Pancreas (tissue), 10 donors: ENCODE measurements at places on chromosomes 11 and 22. TPM values are rescaled to one million over a fixed set of nuclear protein-coding genes. Genes with fewer than 3 reads are reported as not detected.

GRCh38 chr11:18749681-18750319, 23.8 kb upstream of the IGSF22 start:
- no peak for DNase-seq

Gene CATSPERZ
- total RNA-seq = 0.51 TPM

DNA sequence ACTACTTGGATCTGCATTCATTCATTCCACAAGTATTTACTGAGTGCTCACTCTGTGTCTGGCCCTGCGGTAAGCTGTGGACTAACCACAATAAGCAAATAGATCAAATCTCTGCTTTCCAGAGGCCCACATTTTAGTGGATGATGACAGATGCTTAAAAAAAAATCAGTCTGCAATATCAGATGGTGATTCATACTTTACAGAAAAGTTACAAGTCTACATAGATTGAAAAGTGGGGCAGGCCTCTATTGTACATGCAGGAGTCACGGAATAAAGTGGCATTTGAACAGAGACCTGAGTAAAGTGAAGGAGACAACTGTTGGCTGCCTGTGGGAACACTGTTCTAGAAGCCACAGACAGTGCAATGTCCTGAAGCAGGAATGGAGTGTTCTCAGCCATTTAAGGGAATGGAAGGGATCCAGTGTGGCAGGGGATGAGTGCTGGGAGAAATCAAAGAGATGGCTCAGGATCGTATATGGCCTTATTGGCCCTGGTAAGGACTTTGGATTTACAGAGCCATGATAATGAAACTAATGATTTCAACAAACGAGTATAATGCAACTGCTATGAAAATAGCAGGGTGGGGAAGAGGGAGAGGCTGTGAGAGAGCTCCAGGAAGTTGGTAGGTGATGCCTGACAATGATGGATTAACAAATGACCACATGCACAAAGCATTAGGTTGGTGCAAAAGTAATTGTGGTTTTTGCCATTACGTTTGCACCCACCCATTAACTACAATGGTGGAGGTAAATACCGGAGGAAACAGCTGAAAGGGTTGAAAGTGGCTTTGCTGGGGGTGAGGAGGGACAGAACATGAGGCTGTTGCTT, 31.1 kb downstream of the TMEM45B start:
- no peak for DNase-seq

DNA sequence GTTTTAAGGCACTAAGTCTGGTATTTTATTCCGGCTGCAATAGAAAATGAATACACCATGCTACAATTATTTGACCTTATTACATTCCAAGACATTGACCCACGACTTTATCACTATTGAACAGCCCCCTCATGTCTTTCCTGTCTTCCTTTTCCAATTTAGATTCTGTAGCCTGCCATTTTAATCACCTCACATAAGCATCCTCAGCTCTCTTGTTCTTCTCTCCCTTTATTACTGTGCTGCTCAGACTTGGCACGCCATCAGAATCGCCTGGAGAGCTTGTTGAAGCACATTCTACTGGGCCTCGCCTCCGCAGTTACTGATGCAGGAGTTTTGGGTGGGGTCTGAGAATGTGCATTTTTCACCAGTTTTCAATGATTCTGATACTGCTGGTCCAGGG, 38.7 kb upstream of the SWAP70 start:
- DNase-seq = no peak

Gene CTSF
- total RNA-seq = 15.6 TPM

- no peak for DNase-seq
Measured at GRCh38 chr11:77515483-77515882, 41.6 kb upstream of the PAK1 start.

DNA sequence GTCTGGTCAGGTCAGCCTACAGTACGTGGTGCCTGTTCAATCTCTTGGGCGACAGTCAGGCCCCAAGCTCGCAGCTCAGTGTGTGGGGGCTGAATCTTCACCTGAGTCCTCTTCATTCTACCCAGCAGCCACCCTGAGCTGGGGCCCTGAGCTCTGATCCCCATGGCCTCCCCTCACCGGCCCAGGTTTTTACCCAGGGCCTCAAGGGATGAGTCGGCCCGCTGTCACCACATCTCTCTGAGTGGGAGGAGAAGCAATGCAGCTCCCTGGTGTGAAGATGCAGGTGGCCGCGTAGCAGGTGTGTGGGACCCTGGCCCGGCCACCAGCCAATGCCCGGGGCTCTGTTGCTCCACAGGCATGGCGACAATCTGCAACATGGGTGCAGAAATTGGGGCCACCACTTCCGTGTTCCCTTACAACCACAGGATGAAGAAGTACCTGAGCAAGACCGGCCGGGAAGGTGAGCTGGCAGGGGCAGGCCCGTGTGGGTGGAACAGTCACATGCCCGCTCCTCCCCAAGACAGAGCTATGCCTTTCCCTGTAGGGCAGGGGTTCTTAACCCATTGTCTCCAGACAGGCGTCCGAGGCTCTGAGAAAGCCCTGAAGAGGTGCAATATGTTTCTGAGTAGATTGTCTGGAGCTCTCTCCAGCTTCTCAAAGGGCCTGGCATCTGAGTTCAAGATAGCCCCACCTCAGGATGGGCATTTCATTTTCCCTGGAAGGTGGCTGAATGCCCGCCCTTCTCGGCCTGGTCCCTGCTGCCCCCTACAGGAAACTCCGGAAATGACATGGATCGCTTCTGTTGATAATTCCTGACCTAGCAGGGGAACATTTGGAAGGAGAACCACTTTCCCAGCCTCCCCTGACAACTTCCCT, 26.9 kb downstream of the POLR3H start:
- peak; percentile 80 for DNase-seq

- no peak for DNase-seq
Measured at GRCh38 chr11:81174646-81175330, 1558.9 kb downstream of the FAM181B start.

Gene EFCAB6
- total RNA-seq = 3.3 TPM

Gene NLRP10
- total RNA-seq = not detected

Gene ELMOD1
- not detected for total RNA-seq

GRCh38 chr11:126747315-126747714, 253.3 kb downstream of the KIRREL3 start:
- DNase-seq = no peak

- no peak for DNase-seq
Measured at GRCh38 chr11:134724106-134724778, 312.2 kb upstream of the B3GAT1 start.

- no peak for DNase-seq
Measured at GRCh38 chr11:42536611-42537360, 775.0 kb upstream of the API5 start.

GRCh38 chr11:69462106-69462951, 19.1 kb upstream of the LINC01488 start:
- no peak for DNase-seq

- peak; percentile 35 for DNase-seq
Measured at GRCh38 chr11:76291576-76292526, 85.5 kb upstream of the WNT11 start.

DNA sequence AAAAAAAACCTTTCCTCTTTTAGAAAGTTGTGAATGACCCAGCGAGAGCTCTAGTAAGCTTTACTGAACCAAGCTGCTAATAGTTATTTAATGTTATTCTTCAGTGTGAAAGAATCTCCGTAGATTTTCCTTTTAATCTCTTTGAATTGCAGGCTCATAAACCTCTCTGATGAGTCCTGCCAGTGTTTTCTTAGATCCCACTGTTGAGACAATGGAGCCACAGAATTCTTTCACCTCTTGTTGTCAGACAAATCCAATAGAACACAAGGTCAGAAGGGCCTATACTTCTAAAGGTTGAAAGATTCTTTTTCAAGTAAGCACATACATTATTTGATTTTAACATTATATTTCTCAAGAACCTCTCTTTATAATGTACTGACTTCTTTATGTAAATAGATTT, 52.2 kb downstream of the DNAJC24 start:
- no peak for DNase-seq
